ENCODE measurements at places on chromosomes 5 and 9.

- DNase-seq = no peak
Measured at GRCh38 chr5:95942968-95943367, 18.7 kb downstream of the ELL2 start.

GRCh38 chr9:99787556-99787955 is 34.1 kb upstream of the NR4A3 start:
- no peak for DNase-seq

DNA sequence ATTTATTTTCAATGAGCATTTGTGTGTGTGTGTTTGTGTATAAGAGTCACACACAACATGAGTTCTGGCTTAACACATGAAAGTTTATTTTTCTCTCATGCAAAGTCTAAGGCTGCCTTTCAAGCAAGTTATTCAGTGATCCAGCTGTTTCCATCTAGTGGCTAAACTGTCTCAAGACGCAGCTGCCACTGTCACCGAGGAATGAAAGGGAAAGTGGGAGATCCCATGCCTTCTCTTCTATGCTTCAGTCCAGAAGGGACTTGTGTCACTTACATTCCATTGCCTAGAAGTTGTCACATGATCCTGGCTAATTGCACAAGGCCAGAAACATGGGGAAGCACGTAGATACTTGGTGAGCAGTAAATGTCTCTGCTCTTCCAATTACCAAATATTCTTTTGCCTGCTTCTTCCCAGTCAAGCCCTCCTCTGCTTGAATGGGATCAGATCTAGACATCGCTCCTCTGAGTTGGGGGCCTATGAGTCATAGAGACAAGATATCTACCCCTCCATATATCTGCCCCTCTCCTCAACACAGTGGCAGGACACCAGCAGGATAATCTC is 30.4 kb upstream of the SLIT3 start:
- DNase-seq = no peak

GRCh38 chr9:3571500-3571899 is 45.7 kb upstream of the RFX3 start:
- no peak for DNase-seq

GRCh38 chr5:147098233-147098790 is 136.5 kb upstream of the STK32A start:
- peak; percentile 7 for DNase-seq

GRCh38 chr9:129558551-129559505 is 62.1 kb downstream of the C9orf50 start:
- DNase-seq = no peak

DNA sequence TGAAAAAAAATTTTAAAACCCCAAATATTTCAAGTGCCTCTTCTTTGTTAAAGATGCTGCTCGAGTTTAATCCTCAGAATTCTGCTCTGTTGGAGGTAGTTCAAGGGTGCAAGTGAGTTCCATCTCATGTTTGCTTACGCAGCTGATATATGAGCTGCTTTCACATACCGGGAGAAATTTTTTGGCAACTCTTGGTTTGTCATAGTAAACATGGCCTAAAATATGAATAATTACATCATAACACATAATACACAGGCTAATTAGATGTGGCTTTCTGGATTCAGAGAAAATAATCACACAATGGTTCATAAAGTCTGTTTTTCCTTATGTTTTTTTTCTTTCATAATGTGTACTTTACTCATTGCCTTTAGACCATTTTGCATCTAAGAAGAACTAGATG is 1134.1 kb downstream of the PTPRD start:
- DNase-seq = no peak

DNA sequence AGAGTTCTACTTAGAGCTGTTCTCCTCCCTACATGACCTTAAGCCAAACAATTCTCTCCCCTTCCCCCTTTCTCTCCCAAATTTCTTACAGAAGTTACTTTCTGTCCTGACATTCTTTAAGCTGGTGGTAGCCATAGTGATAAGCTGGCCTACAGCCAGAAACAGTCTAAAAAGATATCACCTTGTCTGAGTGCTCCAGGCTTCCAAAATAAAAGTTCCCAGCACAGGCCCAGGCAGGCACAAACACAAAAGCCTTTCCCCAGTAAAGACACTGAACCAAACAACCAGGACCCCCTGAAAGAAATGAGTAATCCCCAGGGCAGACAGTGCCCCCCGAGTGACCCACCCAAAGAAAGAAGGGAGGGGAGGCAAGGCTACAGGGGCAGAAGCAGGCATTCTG is 19.2 kb downstream of the SIL1 start:
- DNase-seq = no peak

DNA sequence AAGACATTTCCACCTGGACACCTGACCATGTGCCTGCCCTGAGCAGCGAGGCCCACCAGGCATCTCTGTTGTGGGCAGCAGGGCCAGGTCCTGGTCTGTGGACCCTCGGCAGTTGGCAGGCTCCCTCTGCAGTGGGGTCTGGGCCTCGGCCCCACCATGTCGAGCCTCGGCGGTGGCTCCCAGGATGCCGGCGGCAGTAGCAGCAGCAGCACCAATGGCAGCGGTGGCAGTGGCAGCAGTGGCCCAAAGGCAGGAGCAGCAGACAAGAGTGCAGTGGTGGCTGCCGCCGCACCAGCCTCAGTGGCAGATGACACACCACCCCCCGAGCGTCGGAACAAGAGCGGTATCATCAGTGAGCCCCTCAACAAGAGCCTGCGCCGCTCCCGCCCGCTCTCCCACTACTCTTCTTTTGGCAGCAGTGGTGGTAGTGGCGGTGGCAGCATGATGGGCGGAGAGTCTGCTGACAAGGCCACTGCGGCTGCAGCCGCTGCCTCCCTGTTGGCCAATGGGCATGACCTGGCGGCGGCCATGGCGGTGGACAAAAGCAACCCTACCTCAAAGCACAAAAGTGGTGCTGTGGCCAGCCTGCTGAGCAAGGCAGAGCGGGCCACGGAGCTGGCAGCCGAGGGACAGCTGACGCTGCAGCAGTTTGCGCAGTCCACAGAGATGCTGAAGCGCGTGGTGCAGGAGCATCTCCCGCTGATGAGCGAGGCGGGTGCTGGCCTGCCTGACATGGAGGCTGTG is 32.4 kb downstream of the CXXC5 start:
- no peak for DNase-seq

DNA sequence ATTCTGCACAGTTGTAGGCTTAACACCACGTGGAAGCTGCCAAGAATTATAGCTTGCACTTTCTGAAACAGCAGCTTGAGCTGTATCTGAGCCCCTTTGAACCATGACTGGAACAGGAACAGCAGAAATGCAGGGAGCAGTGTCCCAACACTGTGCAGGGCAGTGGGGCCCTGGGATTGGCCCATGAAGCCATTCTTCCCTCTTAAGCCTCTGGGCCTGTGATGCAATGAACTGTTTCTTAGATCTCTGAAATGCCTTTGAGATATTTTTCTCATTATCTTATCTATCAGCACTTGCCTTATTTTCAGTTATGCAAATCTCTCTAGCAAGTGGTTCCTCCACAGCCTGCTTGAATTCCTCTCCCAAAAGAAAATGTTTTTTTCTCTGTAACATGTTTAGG is 87.0 kb upstream of the MTAP start:
- no peak for DNase-seq

DNA sequence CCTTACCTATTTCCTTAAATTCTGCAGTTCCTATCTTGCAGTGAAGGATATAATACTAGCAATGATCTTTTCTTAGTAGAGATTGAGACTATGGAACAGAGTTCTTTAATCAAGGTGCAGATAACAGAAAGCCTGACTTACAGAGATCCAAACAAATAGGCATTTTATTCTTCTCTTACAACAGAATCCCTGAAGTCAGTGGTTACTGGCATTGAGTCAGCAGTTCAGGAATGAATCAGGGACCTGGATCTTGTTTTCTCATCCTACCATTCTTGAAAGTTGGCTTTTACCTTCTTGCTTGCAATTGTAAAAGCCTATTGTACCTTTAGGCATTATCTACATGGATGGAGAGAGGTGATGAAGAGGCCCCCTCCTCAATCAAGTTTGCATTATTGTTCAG is 47.5 kb upstream of the TLE4 start:
- DNase-seq = no peak

DNA sequence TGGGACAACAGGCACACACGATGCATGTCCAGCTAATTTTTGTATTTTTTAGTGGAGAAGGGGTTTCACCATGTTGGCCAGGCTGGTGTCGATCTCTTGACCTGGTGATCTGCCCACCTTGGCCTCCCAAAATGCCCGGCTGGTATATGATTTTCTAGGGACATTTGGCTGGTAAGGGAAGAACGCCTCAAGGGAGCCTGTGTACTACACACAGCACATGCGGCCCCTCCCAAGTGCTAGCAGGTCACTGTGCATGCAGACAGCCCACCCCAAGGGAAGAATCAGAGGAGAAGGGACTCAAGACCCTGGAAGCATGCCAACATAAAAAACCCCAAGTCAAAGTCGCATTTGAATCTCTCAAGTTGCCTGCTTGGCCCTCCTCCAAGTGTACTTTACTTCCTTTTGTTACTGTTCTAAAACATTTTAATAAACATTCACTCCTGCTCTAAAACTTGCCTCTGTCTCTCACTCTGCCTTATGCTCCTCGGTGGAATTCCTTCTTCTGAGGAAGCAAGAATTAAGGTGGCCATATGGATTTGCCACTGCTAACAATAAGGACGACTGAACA is 24.3 kb upstream of the OTULINL start:
- no peak for DNase-seq

GRCh38 chr9:7536310-7536939 is 263.2 kb downstream of the DMAC1 start:
- DNase-seq = peak; percentile 14

DNA sequence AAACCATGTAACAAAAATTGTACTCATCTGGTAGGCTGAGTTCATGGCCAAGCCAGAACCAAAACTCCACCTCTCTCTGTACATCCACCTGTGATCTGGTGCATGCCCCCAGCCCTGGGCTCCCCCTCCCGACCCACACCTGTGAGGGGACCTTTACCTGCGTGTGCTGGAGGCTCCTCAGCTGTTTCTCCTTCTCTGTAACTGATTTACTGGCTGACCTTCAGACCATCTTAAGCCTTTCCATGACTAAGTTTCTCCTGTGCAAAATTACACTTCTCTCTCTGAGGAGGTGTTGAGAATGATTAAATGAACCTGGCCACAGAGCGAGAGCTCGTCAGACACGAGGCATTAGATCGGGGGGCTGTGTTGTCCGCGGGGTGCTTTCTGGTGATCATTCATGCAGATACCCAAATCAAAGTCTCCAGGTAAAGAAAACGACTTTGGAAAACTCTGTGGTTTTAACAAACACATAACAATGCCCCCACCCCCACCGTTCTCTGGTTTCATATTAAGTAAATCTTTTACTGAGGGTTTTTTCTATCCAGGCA is 136.4 kb downstream of the SEMA5A start:
- no peak for DNase-seq

DNA sequence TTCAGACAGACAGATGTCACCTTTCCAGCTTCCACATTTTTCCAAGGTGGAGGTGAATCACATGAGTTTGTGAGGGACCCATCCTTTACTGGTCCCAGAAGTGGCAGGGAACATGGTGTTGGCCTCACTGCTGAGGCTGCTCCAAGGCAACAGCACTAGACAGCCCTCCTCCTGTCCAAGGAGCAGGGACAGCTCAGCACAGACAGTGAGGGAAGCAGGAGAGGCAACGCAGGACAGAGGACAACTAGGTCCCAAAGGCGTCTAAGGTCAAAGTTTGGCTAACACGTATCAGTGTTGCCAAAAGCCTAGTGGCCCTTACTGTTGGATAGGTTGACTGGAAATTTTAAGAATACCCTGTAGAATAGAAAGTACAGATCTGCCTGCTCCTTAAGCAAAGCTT is 251.7 kb upstream of the PANK3 start:
- DNase-seq = no peak

DNA sequence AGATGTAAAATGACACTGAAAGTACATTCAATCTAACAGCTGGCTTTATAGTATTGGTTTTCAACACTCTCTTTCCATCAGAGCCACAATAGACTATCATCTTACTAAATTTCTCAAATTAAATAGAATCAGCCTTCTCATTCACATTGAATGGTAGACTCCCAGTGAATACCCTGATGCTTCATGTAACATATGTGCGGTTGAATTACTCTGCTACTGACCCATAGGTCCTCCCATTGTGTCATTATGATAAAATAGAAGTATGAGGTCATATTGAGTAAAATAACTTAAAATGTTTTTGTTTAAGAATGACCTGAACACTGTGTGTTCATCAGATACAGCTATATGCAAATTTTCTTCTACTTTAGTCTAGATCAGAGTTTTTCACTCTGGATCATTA is 75.9 kb upstream of the ADAMTSL1 start:
- no peak for DNase-seq

DNA sequence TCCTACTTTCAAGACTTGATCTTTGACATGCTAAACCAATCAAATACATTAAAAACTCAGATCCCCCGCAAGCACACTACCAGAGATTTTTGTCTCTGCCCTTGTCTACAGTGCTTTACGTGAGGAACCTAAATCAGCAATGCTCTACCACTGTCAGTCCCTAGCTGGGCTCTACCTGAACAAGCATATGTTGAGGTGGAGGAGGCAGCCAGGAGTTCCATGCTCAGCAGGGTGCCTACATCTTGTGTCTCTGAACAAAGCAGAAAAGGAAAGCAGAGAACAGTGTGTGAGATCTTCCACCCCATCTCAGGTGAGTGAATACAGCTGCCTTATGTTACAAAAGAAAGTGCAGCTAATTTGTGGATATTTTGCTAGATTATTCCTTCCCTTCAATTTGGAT is 255.0 kb downstream of the NDUFS4 start:
- DNase-seq = no peak

GRCh38 chr9:102456562-102456961 is 538.6 kb upstream of the CYLC2 start:
- DNase-seq = no peak

DNA sequence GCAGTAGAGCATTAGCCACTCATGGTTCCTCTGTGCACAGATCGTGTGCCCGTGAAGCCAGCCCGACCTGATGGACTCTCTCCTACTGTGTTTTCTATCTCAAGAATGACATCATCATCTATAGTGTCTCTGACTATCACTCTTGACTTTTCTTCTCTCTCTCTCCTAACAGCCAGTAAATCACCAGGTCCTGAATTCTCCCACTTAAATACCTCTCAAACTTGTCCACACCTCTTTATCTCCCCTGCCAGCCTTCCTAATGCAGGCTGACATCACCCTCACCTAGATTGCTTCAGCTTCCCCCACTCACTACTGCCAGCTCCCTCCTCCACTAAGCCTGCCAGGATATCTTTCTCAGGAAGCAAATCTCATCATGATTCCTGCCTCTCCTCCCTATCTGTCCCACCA is 90.6 kb upstream of the MIER3 start:
- no peak for DNase-seq
